ENCODE measurements at places on chromosomes 3 and 15. TPM values are rescaled to one million over a fixed set of nuclear protein-coding genes. Genes with fewer than 3 reads are reported as not detected.

The AP3S2 gene
- polyA plus RNA-seq, result 51.7 TPM

The CAMK1 gene
- polyA plus RNA-seq, result 19.7 TPM

The SH2D7 gene
- 3.0 TPM for polyA plus RNA-seq

The NR1D2 gene
- 7.7 TPM for polyA plus RNA-seq
